ENCODE measurements at places on chromosomes 16 and 17.

GRCh38 chr17:37530420-37530819 is 40.7 kb downstream of the DUSP14 start:
- DNase-seq = no peak

DNA sequence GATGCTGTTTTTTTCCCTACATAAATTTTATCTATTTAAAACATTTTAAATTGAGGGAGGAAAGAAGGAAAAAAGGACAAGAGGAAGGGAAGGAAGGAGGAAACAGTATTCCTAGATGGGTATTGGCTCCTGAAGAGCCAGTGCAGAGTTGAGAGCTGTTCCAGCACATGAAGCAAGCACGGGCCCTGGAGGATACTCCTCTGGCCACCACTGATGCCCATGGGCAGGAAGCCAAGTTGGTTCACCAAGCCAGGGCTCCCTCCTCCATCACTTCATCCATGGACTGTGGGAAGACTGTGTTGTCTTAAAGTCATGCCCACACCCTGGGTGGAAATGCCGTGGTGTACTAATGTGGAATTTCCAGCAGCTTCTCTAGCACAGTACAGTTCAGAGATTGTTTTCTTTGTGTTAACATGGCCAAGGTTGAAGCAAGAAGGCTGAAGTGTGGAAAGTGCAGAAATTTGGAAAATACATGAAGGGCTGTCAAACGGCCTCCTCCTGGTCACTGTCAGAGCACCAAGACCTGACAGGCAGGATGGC is 23.9 kb upstream of the NOS2 start:
- no peak for DNase-seq

DNA sequence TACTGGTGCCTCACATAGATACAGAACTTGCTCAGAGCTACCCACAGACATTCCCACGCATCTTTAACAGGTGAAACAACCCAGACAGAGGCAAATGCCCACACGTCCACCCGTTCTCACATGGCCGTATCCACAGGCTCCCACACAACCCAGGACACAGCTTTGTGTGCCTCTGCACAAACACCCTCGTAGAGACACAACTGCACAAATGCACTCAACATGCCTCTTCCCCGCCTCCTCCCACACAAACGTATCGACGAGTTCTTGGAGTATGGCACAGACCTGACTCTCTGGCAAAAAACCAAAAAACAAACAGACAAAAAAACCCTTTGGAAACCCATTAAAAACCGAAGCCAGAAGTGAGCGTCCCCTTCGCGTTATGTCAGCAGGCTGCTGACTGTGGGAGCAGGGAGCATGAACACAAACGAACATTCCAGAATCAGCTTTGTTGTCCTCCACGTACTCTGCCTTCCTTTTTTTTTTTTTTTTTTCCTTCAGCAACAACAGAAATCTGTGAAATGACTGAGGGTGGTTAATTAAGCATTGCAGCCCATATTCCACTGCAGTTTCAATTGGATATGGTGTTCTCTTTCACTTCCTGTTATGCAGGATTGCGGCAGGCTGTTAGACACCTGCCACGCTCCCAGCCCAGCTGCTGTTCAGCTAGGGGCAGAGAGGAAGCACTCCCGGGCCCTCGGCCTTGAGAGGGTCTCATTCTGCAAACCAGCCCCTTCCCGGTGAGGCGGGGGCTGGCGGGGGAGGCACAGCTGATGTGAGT is 313.7 kb downstream of the MAF start:
- peak; percentile 41 for DNase-seq

GRCh38 chr16:57038166-57038565 is 48.8 kb downstream of the NLRC5 start:
- DNase-seq = no peak

- no peak for DNase-seq
Measured at GRCh38 chr17:74390680-74391653, 23.7 kb downstream of the GPR142 start.

DNA sequence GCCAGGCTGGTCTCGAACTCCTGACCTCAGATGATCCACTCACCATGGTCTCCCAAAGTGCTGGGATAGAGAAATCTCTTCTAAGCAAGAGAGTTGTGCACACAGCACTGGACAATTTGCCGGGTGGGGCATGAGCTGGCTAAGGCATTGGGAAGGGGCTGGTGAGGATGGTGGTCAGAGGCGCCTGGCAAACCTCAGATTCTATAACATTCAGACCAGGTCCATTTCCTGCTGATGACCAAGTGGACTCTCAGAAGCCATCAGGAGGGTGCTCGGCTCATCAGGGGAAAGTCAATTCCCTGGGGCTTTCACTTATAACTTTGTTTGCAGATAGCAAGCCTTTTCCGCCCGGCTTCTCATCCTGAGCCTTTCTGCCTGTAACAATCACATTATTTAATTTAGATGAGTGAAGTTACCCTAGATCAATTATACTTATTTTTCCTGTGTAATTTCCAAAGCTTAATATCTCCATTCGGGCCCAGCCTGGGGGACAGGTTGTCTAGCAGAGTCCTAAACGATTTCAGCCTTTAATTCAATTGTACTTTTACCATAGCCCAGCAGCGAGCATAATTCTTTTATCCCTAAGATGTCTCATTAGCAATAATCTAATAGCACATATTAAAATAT is 15.0 kb upstream of the SLC6A2 start:
- no peak for DNase-seq

DNA sequence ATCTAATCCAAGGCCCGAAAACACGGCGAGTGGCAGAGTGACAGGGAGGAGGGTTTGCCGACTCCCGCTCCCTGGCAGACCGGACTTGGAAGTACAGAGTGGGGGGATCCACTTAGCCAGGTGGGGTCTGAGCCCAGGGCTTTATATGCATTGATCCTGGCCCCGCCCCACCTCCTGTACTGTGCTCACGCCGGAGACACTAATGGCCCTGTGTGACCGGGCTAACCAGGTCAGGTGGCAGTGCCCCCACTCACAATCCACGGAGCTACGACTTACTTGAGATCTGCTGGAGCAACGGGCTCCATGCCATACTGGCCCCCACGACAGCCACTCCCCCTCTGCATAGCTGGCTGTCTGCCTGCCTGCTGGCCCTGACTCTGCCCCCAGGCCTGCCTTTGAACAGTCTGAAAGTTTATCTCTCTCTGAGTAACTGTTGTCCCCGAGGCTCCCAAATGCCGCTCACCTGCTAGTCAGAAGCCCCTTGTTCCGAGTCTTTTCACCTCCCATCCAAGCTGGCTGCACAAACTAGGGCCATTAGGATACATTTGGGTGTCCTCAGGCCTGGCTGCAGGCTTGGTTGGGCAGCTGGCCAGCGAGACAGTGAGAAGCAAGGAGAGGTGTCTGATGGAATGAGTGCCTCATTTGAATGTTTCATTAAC is 28.0 kb downstream of the CACNA1G start:
- DNase-seq = no peak

DNA sequence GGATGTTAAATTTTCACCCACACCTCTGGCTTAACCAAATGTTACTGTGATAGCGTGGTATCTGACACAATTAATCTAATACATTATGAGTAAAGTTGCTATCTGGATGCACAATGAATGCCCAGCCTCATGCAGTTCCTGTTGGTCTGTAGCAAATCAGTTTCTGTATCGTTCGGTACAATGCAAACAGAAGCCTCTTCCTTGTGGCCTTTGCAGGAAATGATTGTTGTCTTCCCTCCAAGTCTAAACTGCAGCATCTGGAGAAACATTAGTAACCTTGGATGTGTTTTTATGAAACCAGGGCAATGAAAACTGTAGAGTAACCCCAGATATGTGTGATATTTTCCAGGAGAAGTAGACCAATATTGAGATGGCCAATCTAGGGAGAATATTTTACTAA is 46.8 kb downstream of the CYB561 start:
- no peak for DNase-seq

GRCh38 chr16:10502776-10503175 is 77.6 kb downstream of the EMP2 start:
- DNase-seq = no peak
